ENCODE measurements at places on chromosomes 6 and 20.

- DNase-seq, result no peak
Observed at GRCh38 chr6:150835620-150836019, 29.9 kb upstream of the MTHFD1L start.

DNA sequence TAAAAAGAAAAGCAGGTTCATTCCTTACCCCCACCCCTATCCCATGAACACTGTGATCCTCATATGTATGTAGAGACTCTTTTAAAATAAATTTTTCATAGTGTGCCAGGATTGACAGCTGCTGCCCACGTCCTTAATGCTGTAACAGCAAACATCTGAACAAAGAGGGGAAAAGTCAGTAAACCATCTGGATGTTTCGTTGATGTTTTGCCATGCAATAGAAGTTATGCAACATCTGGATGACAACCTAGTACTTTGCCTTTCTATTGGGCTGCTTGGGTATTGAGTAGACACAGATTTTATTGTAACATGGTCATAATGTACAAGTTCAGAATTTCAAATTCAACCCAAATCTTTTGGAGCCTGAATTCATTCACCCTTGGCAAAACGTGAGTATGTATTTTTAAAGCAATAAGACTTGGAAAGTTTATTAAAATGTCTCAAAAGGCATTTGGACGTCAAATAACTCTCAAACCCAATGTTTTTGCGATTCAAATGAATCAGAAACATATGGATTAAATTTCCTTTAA lies 500.3 kb downstream of the DHX35 start:
- DNase-seq, result no peak

DNA sequence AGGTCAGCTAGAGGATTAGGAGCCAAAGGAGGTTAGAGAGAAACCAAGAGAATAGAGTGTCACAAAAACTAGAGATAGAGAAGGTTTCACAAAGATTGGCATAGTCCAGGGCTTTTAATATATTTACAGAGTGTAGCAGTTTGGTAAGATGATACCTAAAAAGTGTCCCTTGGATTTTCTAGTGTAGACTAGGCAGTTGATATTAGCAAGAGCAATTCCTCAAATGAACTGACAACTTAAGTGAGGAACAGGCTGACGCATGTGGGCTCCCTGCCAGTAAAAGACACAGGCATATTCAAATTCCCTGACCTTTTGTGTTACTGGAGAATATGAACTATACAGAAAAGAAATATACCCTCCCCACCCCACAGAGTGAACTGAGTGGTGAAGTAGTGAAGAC lies 40.1 kb downstream of the VTA1 start:
- peak; percentile 36 for DNase-seq

GRCh38 chr6:73264446-73264845 lies 1.4 kb upstream of the KHDC1 start:
- no peak for DNase-seq

- no peak for DNase-seq
Observed at GRCh38 chr20:61932199-61932592, 133.5 kb downstream of the TAF4 start.

DNA sequence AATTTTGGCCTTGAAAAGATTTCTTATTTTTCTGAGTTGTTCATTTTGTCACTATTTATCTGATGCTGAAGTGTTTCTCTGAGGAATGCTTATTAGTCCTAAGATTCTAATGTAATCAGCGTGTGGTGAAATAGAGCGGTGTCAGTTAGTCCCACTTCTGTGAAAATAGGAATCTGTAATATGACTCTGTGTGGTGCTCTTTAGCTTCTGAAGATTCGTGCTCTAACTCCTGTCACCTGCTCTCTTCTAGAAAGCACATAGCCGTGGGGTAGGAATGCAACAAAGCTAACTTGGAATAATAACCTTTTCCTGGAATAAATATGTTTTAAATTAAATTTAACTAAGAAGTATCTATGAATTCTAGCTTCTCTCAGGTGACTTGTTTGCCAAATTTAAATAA lies 90.4 kb downstream of the BCKDHB start:
- no peak for DNase-seq

DNA sequence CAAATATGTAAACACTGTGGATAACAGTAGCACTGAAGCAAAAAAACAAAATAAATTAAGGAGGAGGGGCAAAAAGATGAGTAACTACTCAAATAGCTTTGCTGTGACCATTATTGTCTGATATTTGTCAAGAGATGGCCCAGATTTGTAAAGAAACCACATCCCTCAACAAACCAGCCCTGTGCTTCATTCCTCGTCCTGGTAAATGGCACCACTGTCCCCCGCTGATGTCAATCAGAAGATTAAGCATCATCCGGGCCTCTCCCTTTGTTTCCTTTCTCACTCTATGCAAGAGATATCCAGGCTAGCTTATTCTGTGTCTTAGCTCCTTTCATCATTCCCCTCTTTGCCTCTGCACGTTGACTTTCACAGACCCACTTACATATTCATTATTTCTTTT lies 259.0 kb downstream of the SYNE1 start:
- DNase-seq, result no peak

Data from NCI-H2081 (cell line).